ENCODE measurements at places on chromosomes 7 and 10. TPM values are rescaled to one million over a fixed set of nuclear protein-coding genes. Genes with fewer than 3 reads are reported as not detected.
A peak's percentile ranks its signal among the peaks of the same experiment; 100 is the strongest.

- no peak for DNase-seq
Measured at GRCh38 chr7:100465702-100466311, 1.7 kb upstream of the SPACDR start.

DNA sequence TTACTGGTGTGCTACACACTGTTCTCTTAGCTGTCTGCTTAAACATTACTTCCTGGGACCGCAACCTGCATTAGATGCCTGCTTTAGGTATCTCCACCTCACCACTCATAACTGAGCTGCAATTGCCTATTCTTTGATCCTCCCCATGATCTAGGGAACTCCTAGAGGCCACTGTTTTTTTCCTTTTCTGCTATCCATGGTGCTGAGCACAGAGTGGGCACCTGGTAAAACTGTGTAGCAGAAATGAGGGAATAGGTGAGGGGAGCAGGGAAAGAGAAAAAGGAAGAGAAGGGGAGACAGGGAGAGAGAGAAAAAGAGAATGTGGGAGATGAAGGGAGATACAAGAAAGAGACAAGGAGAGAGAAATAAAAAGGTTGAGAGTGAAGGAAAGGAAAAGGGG lies 434.9 kb downstream of the ADRA2A start:
- no peak for DNase-seq

- DNase-seq, result no peak
Measured at GRCh38 chr7:50661345-50662040, 96.3 kb upstream of the DDC start.

GRCh38 chr10:18658271-18659124 lies 733 bp upstream of the ARL5B start:
- no peak for DNase-seq

GRCh38 chr7:30556840-30557239 lies 37.8 kb upstream of the GARS1 start:
- no peak for DNase-seq

DNA sequence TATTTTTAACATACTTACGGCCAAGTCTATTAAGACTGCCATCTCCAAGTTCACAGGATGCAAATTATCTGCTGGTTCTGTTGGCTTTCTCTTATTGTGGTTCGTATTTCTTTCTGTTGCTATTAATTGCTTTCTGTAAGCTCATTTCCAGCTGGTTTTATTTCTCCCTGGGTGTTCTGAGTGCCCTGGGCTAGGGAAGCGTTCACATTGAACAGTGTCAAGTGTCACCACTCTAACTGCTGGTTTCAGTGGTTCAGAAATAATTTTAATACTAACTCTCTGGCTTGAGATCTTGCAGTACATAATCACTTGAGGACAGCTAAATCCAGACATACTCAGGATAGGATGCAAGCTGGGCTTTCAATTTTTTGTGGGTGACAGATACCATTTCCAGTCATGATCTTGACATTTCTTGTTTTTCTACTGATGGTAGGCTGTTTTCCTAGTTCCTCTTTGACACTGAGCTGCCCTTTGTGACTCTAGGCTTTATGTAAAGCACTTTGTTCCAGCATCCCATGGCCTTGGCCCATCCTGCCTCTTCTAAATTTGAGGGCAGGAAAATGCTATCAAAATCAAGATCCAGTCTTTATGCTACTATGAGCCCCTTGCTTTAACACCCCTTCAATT lies 117.6 kb downstream of the SNX13 start:
- no peak for DNase-seq

DNA sequence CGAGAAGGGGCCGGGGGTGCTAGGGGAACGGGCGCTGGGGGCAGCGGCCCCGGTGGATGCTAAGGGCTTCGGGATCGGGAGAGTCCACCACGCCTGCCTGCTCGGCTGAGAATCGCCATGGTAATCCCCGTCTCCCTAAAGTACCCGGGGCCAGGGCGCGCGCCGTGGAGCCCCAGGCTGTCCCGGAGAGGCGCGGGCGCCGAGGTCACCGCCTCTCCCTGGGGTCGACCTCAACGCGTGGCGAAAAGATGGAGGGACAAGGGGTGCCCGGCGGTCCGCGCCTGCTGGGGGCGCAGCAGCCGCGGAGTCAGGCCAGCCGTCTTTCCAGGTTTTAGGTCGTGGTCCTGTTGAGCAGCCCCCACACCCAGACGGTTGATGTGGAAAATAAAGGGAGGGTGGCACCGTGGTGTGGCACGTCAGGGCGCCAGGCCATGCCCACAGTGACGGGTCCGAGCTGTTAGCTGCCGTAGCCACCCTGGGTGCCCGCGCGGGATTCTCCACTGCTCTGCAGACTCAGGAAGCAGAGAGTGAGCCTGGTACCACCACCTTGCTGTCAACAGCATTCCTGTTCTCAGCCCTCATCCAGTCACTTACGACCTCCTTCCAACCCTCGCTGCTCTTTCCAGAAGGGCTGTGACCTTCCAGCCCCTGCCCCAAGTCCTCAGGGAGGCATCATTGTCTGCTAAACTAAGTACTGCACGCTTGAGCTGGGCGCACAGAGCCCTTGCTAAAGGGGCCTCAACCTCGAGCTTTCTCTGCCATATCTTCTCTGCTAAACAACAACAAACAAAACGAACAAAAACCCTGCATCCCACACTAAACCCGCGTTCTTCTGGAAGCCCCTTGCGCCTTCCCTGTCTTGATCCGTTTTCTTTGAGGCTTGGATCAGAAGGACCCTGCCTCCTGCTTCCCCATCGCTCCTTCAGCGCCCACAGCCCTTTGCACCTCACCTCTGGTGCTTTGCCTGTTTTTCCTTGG lies 666 bp downstream of the SMKR1 start:
- no peak for DNase-seq

DNA sequence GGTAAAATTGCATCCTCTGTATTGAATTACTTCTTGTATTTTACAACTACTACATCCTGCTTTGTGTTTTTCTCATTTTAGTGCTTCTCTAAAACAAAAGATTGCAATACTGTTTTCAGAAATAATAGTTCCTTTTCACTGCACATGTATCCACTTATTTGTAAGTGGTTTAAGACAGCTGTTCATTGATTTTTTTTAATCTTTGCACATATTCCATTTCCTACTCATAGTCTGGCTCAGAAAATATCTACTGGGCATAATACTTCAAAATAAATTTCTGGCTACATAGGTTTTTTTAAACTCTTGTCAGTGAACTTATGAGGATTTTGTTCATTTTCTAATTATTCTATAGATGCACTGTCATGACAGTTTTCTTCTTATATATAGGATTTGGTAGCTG lies 54.8 kb downstream of the SND1 start:
- no peak for DNase-seq

- no peak for DNase-seq
Measured at GRCh38 chr10:114518401-114519305, 114.4 kb upstream of the AFAP1L2 start.

- DNase-seq, result no peak
Measured at GRCh38 chr10:94219829-94220228, 142.9 kb downstream of the NOC3L start.

- DNase-seq, result no peak
Measured at GRCh38 chr7:104127204-104127603, 80.6 kb downstream of the ORC5 start.

GRCh38 chr10:35979116-35979515 lies 337.0 kb upstream of the FZD8 start:
- no peak for DNase-seq

DNA sequence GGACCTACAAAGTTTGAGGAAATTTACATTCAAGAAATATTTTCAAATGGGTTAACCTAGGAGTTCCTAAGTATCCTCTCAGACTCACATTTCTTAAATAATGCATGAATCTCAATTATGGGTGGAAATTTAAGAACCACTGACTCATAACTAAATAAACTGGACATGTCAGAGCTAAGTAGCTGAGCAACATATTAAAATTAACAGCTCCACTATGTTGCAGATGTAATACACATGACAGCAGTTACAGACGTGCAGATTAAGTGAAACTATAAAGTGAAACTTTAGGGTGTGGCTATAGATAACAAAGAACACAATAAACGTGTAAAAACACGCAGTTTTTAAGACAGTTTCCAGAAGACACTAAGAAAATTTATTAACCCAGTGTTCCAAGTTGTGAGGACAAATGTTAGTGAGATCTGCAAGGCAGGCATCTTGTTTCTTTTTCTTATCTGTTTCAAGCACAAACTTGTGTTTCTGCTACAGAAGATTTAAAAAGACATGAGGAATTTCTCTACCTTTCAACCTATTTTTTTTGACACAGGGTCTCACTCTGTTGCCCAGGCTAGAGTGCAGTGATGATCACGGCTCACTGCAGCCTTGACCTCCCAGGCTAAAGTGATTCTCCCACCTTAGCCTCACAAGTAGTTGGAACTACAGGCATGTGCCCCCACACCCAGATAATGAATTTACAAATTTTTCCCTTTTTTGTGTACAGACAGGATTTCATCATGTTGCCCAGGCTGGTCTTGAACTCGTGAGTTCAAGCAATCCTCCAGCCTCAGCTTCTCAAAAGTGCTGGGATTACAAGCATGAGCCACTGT lies 25.3 kb downstream of the DNMBP start:
- no peak for DNase-seq

- no peak for DNase-seq
Measured at GRCh38 chr7:17516771-17517170, 218.3 kb downstream of the AHR start.

DNA sequence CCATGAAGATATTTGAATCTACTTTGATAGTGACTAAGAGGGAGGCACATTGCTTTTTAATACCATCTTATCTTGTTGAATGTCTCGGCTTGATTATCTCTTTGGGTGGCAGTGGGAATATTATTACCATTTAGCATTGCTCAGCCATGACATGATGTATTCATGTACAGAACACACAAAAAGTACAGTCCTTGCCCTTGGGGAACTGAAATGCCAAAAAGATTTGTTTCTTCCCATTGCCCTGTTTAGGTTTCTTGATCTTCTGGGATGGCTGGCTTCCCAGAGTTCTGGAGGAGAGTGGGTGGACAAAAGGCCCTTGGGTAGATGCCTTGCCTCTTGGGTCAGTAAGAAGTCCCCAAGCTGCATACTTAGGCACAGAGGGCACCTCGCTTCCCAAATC lies 23.8 kb downstream of the SUFU start:
- DNase-seq, result no peak

DNA sequence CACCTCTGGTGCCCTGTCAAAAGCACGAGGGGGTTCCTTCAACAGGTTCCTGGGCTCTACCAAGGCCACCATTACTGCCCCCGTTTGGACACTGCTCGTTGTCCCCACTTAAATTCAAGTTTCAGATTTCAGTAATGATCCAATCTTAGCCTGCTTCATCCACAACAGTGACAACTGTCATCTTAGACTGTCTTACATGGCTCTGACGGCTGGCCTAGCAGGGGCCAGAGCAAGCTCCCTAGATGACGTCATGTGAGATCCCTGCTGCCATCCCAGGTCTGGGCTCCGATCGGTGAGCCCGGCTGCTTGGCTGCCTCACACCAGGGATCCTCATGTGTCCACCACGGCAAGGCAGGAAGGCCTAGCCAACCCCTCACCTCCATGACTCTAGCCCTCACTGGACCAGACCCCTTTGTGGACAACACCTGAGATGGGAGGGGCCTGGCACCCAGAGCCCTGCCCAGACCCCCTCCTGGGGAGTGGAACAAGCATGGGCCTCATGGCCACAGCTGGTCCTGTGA lies 82.5 kb downstream of the FAM53B start:
- no peak for DNase-seq

GRCh38 chr10:42975558-42976340 lies 101.1 kb upstream of the RET start:
- DNase-seq, result peak; percentile 44

- no peak for DNase-seq
Measured at GRCh38 chr10:3068968-3069737, 1.8 kb downstream of the PFKP start.

- peak; percentile 86 for DNase-seq
Measured at GRCh38 chr7:73742753-73743641, 4.4 kb upstream of the ABHD11 start.

TMEM72 gene
- total RNA-seq, result not detected

ADCYAP1R1 gene
- 0.64 TPM for total RNA-seq

WNT16 gene
- total RNA-seq, result 28.8 TPM

DEPP1 gene
- 34.3 TPM for total RNA-seq

HSPA14 gene
- total RNA-seq, result 11.7 TPM

PLPP4 gene
- total RNA-seq, result not detected

EVX1 gene
- not detected for total RNA-seq

ATOH7 gene
- not detected for total RNA-seq

EPHA1 gene
- 73.4 TPM for total RNA-seq

OLAH gene
- 0.26 TPM for total RNA-seq

MINDY4 gene
- 10.5 TPM for total RNA-seq

All from suprapubic skin (tissue), 4 donors.